GM23248 (cell line): ENCODE measurements at places on chromosomes 5 and 9. TPM values are rescaled to one million over a fixed set of nuclear protein-coding genes. Genes with fewer than 3 reads are reported as not detected.
A peak's percentile ranks its signal among the peaks of the same experiment; 100 is the strongest.

DNA sequence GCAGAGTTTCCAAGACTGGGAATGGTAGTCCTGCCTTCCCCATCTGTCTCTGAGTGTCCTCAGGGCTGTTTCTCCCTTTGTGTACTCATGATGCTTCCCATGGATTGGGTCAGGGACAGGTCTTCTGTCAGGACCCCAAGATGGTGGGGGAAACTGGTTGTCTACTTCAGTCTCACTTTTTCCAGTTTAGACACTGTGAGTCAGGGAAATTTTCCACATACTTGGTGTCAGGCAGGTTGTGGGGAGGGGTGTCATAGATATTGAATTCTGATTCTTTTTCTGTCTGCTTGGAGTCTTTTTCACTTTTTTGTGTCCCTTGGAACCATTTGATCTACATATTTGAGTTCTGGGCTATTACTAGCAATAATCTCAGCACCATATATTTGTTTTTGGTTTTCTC, 10.3 kb downstream of the POLK start:
- peak; percentile 33 for DNase-seq

DNA sequence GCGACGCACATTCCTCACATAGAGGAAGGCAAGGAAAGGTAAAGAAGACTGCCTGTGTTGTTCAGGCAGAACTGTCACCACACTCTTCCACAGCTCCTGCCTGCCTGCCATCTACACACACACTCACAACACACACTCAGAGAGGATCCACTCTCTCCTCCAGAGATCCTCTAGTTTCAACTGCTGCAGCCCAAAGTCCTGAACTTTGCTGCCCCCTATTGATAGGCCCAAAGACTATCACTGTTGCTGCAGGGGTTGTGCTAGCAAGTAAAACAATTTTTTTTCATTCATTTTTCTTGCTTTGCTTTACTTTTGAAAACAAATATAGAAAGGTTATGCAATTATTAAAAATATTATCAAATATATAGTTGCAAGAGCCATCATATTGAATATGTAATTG, 5.9 kb upstream of the CFAP90 start:
- peak; percentile 49 for DNase-seq

DNA sequence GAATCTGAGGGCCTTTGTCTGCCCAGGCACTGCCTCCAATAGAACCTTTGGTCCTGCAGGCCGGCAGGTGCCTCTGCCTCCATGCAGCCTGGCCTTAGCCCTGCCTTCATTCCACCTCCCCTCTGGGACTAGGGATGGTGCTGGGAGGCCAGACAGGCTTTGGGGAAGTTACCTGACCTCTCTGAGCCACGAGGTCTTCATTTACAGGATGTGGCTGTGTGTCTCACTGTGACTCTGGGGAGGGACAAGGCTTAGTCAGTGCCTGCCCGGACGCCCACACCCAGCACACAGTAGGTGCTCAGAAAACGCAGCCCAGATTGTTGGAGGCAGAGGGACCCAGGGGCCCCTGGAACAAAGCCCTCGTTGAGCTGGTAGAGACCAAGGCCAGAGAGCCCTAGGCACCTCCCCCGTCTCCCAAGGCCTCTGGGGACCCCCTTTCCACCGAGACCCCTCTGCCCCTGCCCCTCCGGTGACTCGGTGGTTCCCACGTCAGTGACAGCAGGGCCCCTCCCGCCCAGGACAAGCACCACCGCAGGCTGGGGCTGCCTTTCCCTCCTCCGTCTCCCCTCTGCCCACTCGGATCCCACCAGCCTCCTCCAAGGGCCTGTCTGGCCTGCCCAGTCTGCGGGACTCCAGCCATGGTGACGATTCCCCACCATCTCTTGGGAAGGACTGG, 46.9 kb upstream of the EGFL7 start:
- no peak for DNase-seq

- DNase-seq: peak; percentile 72
These were observed 95.3 kb upstream of the SLC12A2 start for GRCh38 chr5:127988146-127988760.

DNA sequence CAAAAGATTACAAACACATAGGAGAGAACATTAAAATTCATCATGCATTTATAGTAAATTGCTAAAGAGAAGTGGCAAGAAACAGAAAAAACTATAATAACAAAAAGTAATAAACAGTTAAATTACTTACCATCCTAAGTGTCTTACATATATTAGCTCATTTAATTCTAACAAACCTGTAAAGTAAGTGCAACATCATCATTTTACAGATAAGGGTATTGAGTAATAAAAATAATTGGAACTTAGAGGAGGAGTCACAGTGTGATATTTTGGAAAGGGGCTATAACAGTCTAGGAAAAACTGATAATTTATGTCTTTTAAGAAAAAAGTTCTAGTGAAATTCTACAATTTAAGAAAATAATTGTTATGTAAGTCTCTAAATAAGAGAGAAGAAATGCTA, 592.8 kb downstream of the DMRTA1 start:
- no peak for DNase-seq

GRCh38 chr9:42388146-42388690, 204.8 kb downstream of the SPATA31A6 start:
- no peak for DNase-seq

DNA sequence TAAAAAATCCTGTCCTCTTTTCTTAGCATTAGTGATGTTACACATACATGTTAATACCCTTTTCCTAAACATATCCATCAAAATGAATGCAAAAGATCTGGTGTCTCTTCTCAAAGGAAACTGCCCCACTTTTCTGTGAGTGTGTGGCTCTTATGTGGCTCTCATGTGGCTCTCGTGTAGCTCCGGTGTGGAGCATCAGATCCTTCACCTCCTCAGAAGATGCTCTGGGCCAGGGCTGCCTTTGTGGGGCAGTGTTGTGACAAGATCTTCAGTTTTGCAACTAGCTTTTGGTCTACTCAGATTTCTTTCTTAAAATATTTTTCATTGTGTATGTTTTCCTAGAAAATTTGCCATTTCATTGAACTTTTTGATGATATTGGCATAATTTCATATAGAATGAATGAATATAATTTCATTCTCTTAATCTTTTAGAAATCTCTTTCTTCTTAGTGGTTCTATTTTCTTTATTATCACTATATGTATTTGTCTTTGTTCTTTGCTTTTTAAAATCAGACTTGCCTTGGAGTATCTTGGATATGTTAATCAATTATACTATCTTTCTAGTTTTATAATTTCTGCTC, 19.4 kb downstream of the GARNL3 start:
- peak; percentile 62 for DNase-seq

DNA sequence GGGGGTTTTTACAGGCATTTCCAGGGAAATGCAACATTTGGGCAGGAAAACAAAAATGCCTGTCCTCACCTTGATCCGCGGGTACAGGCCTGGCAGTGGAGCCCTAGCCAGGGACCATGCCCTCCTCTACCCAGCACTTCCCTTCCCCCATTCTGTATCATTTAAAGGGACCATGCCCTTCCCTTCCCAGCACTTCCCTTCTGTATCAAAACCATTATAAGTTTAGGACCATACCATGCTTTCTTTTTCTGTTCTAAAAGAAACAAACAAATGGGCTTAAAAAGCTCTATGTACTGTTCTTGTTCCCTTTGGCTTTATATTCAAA, 166.9 kb upstream of the ZNF608 start:
- DNase-seq: no peak

DNA sequence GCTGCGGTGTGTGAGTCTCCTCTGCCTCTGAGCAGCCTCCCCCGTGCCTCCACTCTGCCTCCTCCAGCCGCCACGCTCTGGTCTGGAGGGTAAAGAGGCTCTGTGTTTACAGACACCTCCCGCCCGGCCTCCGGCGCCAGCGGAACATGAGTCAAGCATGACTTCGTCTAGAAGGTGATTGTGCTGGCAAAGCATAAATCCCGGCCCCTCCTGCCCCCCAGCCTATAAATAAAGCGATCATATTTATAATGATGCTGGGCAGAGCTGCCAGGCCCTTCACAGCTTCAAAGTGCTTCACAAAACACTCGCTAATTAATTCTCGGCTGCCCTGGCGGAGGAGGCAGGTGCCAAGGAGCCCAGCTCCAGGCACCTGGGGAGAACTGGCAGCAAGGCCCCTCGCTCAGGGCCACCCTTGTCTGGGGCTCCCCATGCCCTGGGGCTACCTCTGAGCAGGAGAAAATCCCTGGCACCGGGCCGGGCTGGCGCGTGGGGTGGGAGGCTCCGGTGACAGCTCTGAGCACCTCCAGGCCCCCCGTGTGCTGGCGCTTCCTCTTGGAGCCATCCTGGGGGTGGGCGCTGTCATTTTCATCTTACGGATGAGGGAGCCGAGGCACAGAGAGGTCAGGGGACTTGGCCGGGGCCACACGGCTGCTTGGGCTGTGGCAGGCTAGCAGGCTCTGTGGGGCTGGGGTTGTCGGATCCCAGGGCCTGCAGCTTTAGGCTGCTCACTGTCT, 87.8 kb downstream of the RXRA start:
- peak; percentile 95 for DNase-seq

DNA sequence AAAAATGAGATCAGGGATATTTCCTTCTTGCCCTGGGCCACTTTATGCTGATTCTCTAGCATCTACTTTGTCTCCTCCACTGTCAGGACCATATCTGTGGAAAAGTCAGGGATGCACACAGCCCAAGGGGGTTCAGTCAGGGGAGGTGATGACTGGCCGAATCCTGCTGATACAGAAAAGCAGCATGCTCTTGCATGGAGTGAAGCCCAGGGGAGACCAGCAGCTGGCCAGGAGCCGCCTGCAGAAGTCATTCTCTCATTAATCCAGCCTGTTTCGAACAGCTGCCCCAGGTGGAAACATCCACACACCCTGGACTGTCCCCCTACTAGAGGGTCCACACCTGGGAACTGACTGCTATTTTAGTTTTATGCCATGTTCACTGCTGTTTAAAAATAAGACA, 177.1 kb downstream of the ATP10B start:
- no peak for DNase-seq

DNA sequence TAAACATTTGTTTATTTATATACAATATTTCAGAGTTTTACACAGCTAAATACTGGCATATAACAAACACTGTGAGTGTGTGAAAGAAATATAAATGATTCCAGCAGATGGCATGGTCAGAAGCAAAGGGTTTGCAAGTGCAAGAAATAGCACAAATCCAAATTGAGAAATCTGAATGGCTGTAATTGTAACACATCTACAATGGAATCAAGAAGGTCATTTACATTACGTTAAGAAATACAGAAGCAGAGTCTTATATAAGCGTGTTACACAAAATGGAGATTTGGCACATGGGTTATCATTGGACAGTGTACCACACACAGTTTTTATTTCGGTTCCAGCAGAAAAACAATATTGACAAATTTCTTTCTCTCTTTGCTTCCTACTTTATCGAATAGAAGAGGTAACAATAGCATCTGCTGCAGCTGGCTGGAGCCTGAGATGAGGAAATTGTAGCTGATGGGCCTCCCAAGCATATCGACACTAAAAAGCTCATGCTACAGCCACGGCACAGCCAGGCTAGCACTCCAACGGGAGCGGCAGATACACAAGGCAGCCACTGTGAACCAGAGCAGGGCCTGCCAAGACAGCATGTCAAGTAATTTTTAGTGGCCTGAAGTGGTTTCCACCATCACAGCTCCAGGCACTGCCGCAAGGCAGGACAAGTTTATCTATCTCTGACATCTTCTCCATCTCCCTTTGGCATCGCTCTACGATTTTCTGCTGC, 564.6 kb upstream of the DMAC1 start:
- no peak for DNase-seq

DNA sequence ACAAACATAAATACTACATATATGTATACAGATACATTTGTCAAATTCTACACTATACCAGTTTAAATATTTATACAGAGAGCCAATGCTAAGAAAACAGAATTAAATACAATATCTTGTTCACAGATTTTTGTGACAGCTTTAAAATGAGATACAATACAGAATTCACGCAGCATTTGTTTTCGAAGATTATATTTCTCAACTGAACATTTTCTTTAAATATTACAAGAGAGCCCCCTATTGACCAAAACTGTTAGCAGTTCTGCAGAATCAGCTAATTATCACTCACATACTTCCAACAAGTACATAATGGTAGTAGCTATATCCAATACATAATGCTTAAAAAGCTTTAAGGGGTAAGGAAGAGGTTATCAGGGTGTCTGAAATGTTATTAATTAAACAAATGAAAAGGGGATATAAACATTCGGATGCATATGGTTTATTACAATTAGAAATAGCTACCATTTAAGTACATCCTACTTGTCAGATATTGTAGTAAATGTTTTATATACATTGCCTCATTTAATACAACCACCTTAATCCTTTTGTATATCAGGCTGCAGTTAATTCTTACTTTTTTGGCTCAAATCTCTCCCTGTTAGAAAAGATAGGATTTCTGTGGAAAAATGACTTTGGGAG, 31.7 kb downstream of the ZDHHC21 start:
- peak; percentile 58 for DNase-seq

GRCh38 chr5:175856408-175857100, 14.8 kb upstream of the CPLX2 start:
- no peak for DNase-seq

GRCh38 chr9:123616707-123617106, 260.7 kb downstream of the CRB2 start:
- no peak for DNase-seq

GRCh38 chr9:121280715-121281613, 13.0 kb downstream of the GSN start:
- no peak for DNase-seq

DNA sequence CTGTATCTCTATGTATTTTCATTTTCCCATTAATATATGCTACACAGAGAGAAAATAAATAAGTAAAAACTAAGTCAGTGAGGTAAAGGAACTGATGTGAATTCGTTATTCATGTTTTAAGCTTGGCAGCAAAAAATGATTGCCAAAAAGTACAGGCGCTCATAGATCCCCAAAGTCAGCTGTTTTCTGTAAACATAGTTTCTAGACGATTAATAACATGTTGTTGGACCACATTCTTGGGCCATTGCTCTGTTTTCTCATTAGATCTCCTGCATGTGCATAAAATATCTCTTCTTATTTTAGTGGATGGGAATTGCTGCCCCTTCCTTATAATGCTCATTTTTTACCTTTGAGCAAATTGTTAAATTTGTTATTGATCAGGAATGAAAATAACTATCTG, 215.2 kb downstream of the TLE1 start:
- DNase-seq: no peak

DNA sequence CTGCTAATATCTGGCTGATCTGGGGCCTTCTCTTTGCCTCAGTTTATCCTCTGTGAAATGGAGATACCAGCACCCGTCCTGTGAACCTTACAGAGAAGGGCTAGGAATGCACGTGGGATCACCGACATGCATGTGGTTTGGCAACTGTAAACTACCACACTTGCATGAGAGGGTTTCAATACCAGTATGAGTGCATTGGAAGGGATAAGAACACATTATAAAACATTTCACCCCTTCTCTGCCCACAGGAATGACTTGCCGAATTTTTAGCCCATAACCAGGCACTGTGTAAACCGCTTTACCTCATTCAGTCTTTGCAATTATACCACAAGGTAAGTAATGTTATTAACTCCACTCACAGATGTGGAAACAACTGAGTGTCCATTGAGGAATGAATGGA, 8.9 kb upstream of the RAB14 start:
- no peak for DNase-seq

- DNase-seq: no peak
These were observed 16.5 kb upstream of the SLC2A8 start for GRCh38 chr9:127380479-127380878.

Gene CEL
- polyA plus RNA-seq: 0.13 TPM in 1 of 2 replicates, not detected in the other

Gene NR4A3
- polyA plus RNA-seq: 0.56 and 1.0 TPM in 2 replicates

Gene LPCAT1
- polyA plus RNA-seq: 19.2 and 22.2 TPM in 2 replicates

Gene SPATA31C1
- not detected in 2 replicates for polyA plus RNA-seq

Gene GPR150
- polyA plus RNA-seq: 0.25 and 0.35 TPM in 2 replicates

Gene GAS1
- 8.1 and 10.7 TPM in 2 replicates for polyA plus RNA-seq

Gene SLC22A4
- 24.0 and 26.1 TPM in 2 replicates for polyA plus RNA-seq

Gene PARP8
- polyA plus RNA-seq: 2.5 and 3.3 TPM in 2 replicates

Gene PCDHA4
- not detected in 2 replicates for polyA plus RNA-seq
